ENCODE measurements at places on chromosomes 16 and 17.

- no peak for DNase-seq
Observed at GRCh38 chr16:31187808-31188189, 7.9 kb downstream of the FUS start.

GRCh38 chr17:46733837-46734475 lies 84.5 kb downstream of the WNT3 start:
- DNase-seq, result peak; percentile 69

GRCh38 chr17:3710951-3711383 lies 12.7 kb upstream of the HASPIN start:
- DNase-seq, result peak; percentile 64

- DNase-seq, result no peak
Observed at GRCh38 chr17:74805591-74805991, 29.4 kb upstream of the NAT9 start.

- DNase-seq, result peak; percentile 49
Observed at GRCh38 chr17:78716814-78717393, 65.2 kb downstream of the CYTH1 start.

- no peak for DNase-seq
Observed at GRCh38 chr16:69376393-69377059, 9.3 kb downstream of the TERF2 start.

- DNase-seq, result peak; percentile 46
Observed at GRCh38 chr16:89721546-89722391, 432 bp downstream of the ZNF276 start.

DNA sequence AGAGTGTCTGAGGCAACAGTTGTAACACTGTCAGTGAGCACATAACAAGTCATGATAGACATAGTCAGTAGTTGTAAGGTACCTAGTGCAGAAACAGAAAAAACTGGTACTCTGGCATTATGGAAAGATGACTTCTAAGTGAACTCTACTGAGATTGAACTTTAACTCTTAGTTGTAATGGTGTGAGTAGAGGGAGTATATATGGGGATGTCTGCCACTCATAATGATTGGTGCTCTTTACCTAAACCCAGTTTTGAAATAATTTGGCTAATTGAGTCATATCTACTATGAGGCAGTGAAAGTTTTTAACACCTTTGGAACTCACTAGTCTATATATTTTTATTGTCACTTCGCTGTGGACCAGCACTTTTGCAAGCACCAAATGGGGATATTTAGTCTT lies 6.6 kb downstream of the NLK start:
- DNase-seq, result no peak

DNA sequence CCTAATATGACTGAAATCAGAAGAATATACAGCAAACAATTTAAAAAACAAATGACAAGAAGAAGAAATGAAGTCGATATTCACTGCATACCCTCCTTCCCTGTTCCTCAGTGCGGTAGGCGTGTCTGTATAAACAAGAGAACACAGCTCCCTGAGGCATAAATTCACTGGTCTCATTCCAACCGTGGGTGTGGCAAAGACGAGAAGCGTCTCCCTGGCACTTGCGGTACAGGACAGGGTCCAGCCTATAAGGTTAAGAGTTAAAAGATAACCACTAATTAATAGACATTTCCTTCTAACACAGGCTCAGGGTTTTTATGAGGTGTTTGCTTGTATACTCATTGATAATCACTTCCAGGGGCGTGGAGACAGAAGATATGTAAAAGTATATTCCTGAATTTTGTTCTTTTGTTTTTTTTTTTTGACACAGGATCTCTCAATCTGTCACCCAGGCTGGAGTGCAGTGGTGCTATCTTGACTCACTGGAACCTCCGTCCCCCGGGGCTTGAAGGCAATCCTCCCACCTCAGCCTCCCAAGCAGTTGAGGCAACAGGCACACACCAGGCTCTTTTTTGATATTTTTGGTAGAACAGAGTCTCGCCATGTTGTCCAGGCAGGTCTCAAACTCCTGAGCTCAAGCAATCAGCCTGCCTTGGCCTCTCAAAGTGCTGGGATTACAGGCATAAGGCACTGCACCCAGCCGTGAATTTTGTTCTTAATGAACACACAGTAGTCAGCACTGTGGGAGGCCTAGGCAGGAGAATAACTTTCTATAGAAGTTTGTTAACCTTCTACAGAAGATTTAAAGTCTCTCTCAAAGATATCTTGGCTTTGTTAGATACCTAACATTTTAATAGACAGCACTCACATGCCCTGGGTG lies 59.1 kb upstream of the CLEC18B start:
- DNase-seq, result peak; percentile 60

DNA sequence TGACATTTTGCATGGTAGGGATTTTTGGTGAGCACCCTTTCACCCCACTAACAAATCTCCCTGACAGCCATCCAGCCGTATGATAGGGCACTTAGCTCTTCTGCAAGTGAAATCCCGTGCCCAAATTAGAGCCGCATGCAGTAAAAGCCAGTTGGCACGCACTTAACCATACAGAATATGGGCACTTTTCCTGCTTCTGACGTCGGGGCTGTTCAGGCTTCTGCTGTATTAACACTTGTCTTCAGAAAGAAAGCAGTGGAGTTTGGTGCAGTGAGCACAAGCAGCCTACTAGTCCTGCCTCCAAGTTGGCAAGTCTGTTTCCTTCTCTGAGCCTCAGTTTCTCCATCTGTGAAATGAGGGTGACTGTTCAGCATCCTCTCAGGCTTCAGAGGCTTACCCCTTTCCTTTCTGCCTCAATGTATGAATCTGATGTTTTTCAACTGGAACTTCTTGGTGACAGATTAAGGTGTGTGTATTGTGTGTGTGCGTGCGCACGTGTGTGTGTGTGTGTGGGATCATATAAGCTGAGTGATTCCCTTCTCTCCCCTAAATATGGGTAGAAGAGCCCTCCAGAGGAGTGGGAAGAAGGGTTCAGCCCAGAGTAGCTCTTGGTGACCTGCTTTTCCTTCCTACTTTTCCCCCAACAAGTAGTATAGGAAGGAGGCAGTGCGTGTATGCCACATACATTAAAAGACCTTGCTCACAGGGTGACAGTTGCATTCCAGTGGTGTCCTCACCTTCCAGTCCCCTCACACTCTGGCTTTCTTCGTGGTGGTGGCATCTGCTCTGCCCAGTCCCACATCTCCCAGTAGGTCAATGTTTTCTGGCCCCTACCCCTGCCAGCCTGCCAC lies 19.0 kb downstream of the IGF2BP1 start:
- DNase-seq, result no peak

GRCh38 chr17:57412520-57413096 lies 156.3 kb downstream of the MSI2 start:
- DNase-seq, result no peak

- DNase-seq, result no peak
Observed at GRCh38 chr16:50887500-50888298, 145.8 kb downstream of the CYLD start.

Data from fibroblast of mammary gland (primary cell).